Dermis blood vessel endothelial cell (primary cell): ENCODE measurements at places on chromosomes 1 and 21. TPM values are rescaled to one million over a fixed set of nuclear protein-coding genes. Genes with fewer than 3 reads are reported as not detected.

CRP gene
- total RNA-seq: not detected in 2 replicates

IFNAR2 gene
- 12.4 and 19.4 TPM in 2 replicates for total RNA-seq

DAB1 gene
- not detected in 2 replicates for total RNA-seq

SEMA6C gene
- total RNA-seq: 21.3 and 33.4 TPM in 2 replicates

NBPF9 gene
- total RNA-seq: 12.3 and 18.0 TPM in 2 replicates

BSND gene
- total RNA-seq: not detected in 2 replicates

PIK3CD gene
- 4.1 and 4.5 TPM in 2 replicates for total RNA-seq

FLG gene
- total RNA-seq: under 0.01 and 0.05 TPM in 2 replicates

KRTAP11-1 gene
- not detected in 2 replicates for total RNA-seq

ADAMTS4 gene
- 19.7 and 38.9 TPM in 2 replicates for total RNA-seq

COL8A2 gene
- 3.0 and 3.2 TPM in 2 replicates for total RNA-seq

TRIM46 gene
- 4.1 and 4.7 TPM in 2 replicates for total RNA-seq

TMEM59 gene
- total RNA-seq: 290 and 375 TPM in 2 replicates

TNNT2 gene
- total RNA-seq: not detected in 2 replicates

HTR6 gene
- total RNA-seq: not detected in 2 replicates

MEX3A gene
- 4.8 and 8.8 TPM in 2 replicates for total RNA-seq

BCAN gene
- not detected in 2 replicates for total RNA-seq

HSD3B1 gene
- total RNA-seq: not detected in 2 replicates

LRRC71 gene
- total RNA-seq: 0.14 and 0.34 TPM in 2 replicates

FAM72D gene
- total RNA-seq: 0.34 and 1.3 TPM in 2 replicates

CITED4 gene
- 3.9 and 8.0 TPM in 2 replicates for total RNA-seq

TRAF3IP3 gene
- not detected in 2 replicates for total RNA-seq

PIK3C2B gene
- total RNA-seq: 29.3 and 37.3 TPM in 2 replicates

KRTAP19-1 gene
- not detected in 2 replicates for total RNA-seq

NCF2 gene
- total RNA-seq: not detected in 2 replicates

OR6K3 gene
- total RNA-seq: not detected in 2 replicates

DPH2 gene
- 24.2 and 24.3 TPM in 2 replicates for total RNA-seq

MATN1 gene
- 0.17 TPM in 1 of 2 replicates, not detected in the other for total RNA-seq

LMX1A gene
- total RNA-seq: not detected in 2 replicates

PGLYRP3 gene
- total RNA-seq: not detected in 2 replicates

G0S2 gene
- total RNA-seq: 0.33 and 1.0 TPM in 2 replicates

HHIPL2 gene
- total RNA-seq: not detected in 2 replicates

AMY1C gene
- total RNA-seq: not detected in 2 replicates

ATP1A2 gene
- not detected in 2 replicates for total RNA-seq

ERVH48-1 gene
- total RNA-seq: 0.05 TPM in 1 of 2 replicates, not detected in the other

C1orf87 gene
- total RNA-seq: not detected in 2 replicates

LCE3E gene
- not detected in 2 replicates for total RNA-seq

S100A7 gene
- not detected in 2 replicates for total RNA-seq

NHLH1 gene
- total RNA-seq: under 0.01 and 0.05 TPM in 2 replicates

ADAMTS1 gene
- total RNA-seq: 12.6 and 19.3 TPM in 2 replicates

PLEKHA6 gene
- 0.51 and 3.5 TPM in 2 replicates for total RNA-seq

UBL4B gene
- total RNA-seq: not detected in 2 replicates

KIRREL1 gene
- total RNA-seq: 28.2 and 35.4 TPM in 2 replicates

GNAT2 gene
- total RNA-seq: not detected in 2 replicates

SPRR1B gene
- not detected in 2 replicates for total RNA-seq

AIRE gene
- total RNA-seq: not detected in 2 replicates

CLCA2 gene
- total RNA-seq: under 0.01 TPM in 1 of 2 replicates, not detected in the other

E2F2 gene
- total RNA-seq: 1.9 and 4.6 TPM in 2 replicates

LY9 gene
- not detected in 2 replicates for total RNA-seq

XPR1 gene
- total RNA-seq: 26.0 and 34.9 TPM in 2 replicates

CRYBG2 gene
- 0.70 TPM in 1 of 2 replicates, not detected in the other for total RNA-seq

EPS8L3 gene
- total RNA-seq: not detected in 2 replicates

ARHGAP30 gene
- total RNA-seq: not detected in 2 replicates

ICOSLG gene
- 2.0 and 2.4 TPM in 2 replicates for total RNA-seq

LDLRAD1 gene
- not detected in 2 replicates for total RNA-seq

CD84 gene
- total RNA-seq: not detected in 2 replicates
